ENCODE measurements at places on chromosomes 1 and 21.
A peak's percentile ranks its signal among the peaks of the same experiment; 100 is the strongest.

- DNase-seq: no peak
Measured at GRCh38 chr1:18895317-18895716, 7.0 kb downstream of the ALDH4A1 start.

- DNase-seq: no peak
Measured at GRCh38 chr21:41664881-41665765, 101.7 kb downstream of the RIPK4 start.

- DNase-seq: no peak
Measured at GRCh38 chr1:55812281-55812680, 597.1 kb upstream of the USP24 start.

DNA sequence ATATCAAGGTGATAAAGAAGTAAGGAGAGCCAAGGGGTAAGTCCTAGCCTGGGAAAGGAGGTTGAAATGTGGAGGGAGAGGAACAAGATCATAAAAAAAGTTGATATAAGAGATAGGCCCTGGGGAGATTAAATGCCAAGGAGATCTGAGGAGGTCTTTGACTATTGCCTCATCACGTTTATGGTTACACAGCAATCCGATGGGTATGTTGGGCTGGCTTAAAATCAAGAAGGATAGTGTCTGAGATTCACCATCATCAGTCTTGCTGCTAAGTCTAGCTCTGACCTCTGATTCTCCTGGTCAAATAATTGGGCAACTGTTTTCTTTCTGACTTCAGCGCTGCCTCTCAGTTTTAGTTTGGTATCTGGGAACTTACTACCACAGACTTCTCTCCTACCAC lies 416.3 kb downstream of the GPATCH2 start:
- DNase-seq: no peak

DNA sequence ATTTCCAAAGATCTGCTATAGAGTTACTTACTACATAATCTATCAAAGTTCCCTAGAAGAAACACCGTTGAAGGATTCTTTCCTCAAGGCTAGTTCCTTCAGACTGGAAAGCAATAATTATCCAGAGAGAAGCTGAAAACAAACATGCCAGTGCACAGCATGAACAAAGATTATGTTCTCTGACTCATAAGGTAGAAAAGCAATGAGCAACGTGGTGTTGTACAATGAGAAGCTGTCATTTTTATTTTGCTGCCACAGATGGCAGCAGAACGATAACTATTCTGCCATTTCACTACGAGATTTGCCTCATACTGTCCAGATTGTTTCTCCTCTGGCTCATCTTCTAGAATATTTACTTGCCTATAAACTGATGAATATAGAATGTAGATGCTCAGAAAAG lies 10.7 kb downstream of the EXTL2 start:
- DNase-seq: no peak

GRCh38 chr1:98939471-98939870 lies 65.2 kb downstream of the PLPPR5 start:
- no peak for DNase-seq

DNA sequence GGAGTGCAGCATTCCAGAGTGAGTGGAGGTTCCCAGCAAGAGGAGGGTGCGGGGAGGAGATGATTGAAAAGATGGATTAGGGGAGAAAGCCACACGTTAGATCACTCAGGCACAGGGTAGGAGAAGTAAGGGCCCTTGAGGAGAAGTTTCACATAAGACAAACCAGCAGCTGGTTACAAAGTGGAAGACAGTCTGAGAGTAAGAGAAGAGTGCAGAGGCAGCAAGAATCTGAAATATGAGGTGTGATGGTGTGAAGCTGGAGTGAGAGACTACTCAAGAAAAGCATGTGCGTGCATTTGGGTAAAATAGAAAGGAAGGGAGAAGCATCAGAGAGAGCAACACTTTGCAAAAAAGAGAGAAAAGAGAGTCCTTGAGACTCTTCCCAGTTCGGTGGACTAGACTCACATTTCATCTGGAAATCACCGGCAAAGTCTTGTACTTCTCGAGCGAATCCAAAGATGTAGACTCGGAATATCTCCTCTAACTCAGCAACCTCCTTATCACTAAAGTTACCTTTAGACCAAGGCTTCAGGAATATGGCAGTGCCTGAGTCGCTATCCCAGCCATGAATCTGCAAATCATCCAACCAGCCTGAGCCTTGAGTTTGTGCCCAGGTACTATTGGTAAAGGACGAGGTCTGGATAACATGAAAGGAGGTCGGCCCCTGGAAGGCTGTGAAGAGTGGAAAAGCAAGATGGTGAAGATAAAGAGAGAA lies 783 bp downstream of the CD1B start:
- DNase-seq: no peak

- no peak for DNase-seq
Measured at GRCh38 chr1:202471246-202471645, 122.7 kb downstream of the PPP1R12B start.

DNA sequence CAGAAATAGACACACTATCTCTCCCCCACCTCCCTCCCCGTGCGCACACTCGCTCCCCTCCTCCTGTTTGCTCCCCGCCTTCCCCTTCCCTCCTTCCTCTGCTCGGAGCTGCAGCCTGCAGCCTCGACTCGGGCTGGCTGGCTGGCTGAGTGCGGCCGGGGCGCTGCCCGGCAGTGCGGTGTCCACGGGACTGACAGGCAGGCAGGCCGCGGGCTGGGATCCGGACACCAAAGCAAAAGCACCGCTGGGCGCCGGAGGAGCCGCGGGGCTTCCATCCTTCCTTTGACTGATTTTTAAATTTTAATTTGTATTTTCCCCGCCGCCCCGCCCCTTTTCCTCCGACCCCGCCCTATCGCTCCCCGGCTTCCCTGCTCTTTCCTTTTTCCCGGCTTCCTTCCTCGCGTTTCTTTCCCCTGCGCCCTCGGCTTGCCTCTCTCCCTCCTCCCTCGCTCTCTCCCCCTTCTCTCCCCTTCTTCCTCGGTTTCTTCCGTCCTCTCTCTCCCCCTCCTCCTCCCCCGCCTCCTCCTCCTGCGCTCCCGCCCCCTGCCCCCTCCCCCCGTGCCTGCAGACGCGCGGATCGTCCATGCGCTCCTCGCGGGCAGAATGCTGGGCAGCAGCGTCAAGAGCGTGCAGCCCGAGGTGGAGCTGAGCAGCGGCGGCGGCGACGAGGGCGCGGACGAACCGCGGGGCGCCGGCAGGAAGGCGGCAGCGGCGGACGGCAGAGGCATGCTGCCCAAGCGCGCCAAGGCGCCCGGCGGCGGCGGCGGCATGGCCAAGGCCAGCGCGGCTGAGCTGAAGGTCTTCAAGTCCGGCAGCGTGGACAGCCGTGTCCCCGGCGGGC lies 109.4 kb downstream of the NAV1 start:
- DNase-seq: peak; percentile 67

DNA sequence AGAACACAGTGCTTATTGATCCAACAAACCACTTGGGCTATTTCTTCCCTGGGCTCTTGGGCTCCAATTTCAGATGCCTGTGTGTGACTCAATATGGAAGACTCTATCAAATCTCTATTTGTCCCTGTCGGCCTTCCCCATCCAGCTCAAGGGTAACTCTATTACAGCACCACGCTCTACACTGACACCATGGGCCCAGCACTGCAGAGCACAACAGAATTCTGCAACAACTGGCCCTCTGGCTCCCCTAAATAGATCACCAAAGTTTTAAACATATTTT lies 51.7 kb downstream of the CAPZB start:
- no peak for DNase-seq

GRCh38 chr1:42239041-42239440 lies 74.5 kb upstream of the GUCA2A start:
- no peak for DNase-seq

GRCh38 chr1:46948629-46949416 lies 7.5 kb upstream of the CYP4A11 start:
- no peak for DNase-seq

DNA sequence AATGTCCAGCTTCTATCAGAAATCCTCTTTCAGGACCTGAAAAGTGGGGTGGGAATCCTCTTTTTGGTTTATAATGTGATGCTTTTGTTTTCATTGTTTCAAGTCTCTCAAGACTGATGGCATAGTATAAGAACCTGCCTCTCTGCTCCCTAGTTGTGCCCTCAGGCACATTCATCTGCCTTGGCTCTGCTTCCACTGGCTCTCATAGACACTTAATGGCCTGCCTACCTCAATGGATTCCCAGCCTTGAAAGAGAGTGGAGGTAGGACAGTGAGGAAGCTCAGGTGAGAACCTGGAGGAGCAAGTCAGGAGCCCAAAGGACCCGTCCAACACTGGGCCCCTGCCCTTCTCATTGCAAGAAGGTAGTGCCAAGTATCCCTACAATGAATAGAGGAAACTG lies 4.8 kb downstream of the TTLL7 start:
- DNase-seq: no peak

- no peak for DNase-seq
Measured at GRCh38 chr1:179714159-179714558, 28.9 kb upstream of the FAM163A start.

DNA sequence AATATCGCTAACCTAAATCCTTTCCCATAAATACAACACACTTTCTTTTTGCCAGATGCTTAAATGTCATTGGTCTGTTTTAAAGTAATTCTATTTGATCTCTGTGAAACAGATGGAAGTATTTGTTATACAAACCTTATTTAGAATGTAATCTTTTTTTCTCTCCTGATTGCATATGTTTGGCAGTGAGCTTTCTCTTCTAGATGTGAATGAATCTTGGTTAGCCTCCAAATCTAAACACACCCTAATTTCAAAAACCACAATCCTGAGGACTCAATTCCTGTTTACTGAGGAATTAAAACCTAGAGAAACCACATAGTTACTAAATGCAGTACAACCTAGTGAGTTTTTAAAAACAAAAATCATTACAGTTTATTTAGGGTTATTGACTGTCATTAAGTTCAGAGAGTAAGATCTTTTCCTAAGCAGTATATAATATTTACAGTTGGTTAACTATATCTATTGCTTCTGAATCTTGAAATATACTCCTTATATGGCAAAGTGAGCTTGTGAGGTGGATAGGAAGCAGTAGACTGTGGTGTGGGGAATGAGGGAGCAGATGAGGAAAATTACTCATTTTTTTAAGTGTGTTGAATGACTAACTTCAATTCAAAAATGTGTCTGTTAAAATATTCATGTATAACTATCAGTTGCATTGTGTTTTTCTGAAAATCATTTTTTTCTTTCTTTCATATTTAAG lies 218.7 kb downstream of the FMN2 start:
- no peak for DNase-seq

- DNase-seq: no peak
Measured at GRCh38 chr1:204728045-204728444, 42.5 kb upstream of the LRRN2 start.

DNA sequence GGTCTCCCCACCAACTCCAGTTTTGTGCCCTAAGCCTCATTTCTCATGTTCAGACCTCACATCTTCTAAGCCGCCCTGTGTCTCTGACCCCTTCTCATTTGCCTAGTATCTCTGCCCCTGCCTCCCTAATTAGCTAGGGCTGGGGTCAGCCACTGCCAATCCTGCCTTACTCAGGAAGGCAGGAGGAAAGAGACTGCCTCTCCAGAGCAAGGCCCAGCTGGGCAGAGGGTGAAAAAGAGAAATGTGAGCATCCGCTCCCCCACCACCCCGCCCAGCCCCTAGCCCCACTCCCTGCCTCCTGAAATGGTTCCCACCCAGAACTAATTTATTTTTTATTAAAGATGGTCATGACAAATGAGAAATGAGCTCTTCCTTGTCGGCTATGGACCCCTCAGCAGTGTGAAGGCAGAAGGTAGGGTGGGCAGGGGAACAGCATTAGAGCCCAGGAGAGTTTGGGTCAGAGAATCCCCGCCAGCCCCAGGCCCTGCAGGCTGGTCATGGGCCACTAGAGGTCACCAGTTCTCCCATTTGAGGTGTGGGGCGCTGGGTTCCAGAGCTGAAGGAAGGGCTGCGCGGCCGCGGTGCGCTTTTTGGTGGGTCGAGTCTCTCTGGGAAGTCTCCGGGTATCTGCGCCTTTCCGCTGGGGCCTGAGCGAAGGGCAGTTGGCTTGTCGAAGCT lies 11.5 kb downstream of the ADAMTSL4 start:
- peak; percentile 93 for DNase-seq

GRCh38 chr1:157781048-157781447 lies 4.1 kb upstream of the FCRL2 start:
- no peak for DNase-seq

- DNase-seq: no peak
Measured at GRCh38 chr21:35368326-35368725, 319.2 kb upstream of the RUNX1 start.

GRCh38 chr1:91997607-91998195 lies 32.1 kb upstream of the EPHX4 start:
- DNase-seq: no peak

DNA sequence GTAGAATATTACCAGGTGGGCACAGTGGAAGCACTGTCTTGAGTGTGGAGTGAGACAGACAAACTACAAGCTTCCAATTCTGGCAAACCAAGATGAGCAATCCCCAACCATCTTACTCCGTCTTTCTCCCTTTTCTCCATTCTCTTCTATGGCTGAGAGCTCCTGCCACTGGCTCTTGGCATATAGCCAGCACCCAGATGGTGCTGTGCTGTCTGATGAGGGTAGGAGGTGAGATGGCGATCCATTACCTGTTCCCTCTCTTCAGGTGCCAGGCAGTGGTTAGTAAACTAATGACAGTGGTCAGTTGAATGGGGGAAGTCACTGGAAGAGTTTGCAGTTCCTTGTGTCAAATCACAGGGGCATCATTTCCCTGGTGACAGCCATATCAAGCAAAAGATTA lies 108.4 kb downstream of the FNBP1L start:
- DNase-seq: no peak

DNA sequence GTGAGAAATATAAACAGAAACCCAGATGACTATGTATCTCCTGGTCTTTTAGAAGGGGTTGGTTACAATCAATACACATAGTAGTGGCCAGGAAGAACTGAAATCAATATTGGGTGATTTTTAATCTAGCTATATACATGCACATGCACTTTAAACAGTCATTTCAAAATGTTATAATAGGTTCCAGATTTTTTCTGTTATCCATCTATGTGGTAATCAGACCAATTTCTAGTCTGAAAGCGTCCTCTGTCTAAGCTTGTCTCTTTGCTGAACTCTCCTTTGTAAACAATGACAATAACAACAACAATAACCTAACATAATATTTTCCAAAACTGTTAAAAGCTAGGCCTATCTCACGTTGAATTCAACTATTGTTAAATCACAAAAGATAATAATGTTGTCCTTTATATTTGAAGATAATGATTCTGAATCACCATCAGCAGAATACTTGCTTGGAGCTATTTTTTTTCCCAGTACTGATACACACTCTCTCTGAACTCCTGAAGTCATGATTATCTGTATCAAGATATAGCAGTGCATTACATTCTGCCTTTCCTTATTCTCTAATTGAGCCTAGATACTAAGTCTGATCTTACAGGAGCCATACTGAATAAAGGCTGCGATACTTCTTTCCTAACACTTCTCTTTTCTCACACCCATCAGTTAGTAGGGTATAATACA lies 496.8 kb upstream of the ZRANB2 start:
- DNase-seq: no peak

All from upper lobe of right lung (tissue), 1 donor.